ENCODE measurements at places on chromosomes 2 and 18. TPM values are rescaled to one million over a fixed set of nuclear protein-coding genes. Genes with fewer than 3 reads are reported as not detected.

DNA sequence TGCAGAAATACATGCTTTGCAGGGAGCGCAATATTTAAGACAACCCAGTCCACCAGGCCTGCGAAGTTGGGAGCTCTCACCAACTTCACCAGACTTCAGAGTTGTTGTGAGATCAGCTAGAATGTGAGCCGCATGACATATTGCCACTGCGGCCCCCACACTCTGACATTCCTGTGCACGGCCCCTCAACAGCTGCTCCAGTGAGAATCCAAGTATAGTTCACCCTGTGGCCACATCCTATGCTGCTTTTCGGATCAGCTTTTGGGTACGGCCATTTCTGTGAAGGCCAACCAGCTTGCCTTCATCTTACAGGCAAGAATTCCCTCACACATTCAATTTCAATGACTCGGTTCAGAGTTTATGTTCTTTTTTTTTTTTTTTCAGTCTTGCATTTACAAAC lies 177.8 kb downstream of the SOX11 start:
- no peaks in the 10 kb centered on the region for H3K4me1 ChIP-seq
- H3K27me3 ChIP-seq: no peaks in the 10 kb centered on the region
- no peak overlapping the region for H3K4me3 ChIP-seq
- DNase-seq: no peak
- no peaks in the 10 kb centered on the region for H3K36me3 ChIP-seq

GRCh38 chr2:196406-196805 lies 67.4 kb downstream of the SH3YL1 start:
- H3K4me1 ChIP-seq: no peaks in the 10 kb centered on the region
- H3K27me3 ChIP-seq: no peaks in the 10 kb centered on the region
- no peak overlapping the region for H3K4me3 ChIP-seq
- no peaks in the 10 kb centered on the region for H3K36me3 ChIP-seq
- no peak overlapping the region for H3K27ac ChIP-seq

DNA sequence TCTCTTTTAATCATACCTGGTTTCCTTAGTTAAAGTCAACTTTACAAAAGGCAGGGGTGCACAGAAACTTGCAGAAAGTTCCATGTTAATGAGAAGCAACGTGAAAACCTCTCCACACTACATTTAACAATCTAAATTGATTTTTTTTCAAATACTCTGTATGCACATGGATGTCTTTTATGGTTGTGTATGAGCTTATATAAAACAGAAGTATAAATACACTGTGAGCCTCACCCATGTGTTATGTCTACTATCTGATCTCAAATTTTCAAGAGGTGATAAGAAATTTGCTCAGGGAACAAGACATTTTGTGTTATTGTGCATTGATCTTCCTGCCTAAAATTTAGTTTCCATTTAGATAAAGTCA lies 617.6 kb downstream of the ADCYAP1 start:
- H3K36me3 ChIP-seq: no peaks in the 10 kb centered on the region
- no peak overlapping the region for H3K27ac ChIP-seq
- DNase-seq: no peak
- no peaks in the 10 kb centered on the region for H3K27me3 ChIP-seq
- H3K4me1 ChIP-seq: no peaks in the 10 kb centered on the region
- H3K4me3 ChIP-seq: no peak overlapping the region

GRCh38 chr2:208311321-208311720 lies 45.3 kb downstream of the PIKFYVE start:
- no peak overlapping the region for H3K27ac ChIP-seq
- no peak overlapping the region for H3K4me3 ChIP-seq
- H3K36me3 ChIP-seq: peaks cover 4% of the 10 kb centered on the region
- no peaks in the 10 kb centered on the region for H3K27me3 ChIP-seq
- DNase-seq: no peak
- peaks cover 3% of the 10 kb centered on the region for H3K4me1 ChIP-seq

GRCh38 chr2:96264656-96265348 lies 995 bp downstream of the TMEM127 start:
- peak; percentile 38 for DNase-seq
- no peaks in the 10 kb centered on the region for H3K27me3 ChIP-seq
- peak overlapping the region; percentile 98 for H3K4me3 ChIP-seq
- H3K36me3 ChIP-seq: peaks cover 7% of the 10 kb centered on the region
- H3K27ac ChIP-seq: peak overlapping the region; percentile 89

DNA sequence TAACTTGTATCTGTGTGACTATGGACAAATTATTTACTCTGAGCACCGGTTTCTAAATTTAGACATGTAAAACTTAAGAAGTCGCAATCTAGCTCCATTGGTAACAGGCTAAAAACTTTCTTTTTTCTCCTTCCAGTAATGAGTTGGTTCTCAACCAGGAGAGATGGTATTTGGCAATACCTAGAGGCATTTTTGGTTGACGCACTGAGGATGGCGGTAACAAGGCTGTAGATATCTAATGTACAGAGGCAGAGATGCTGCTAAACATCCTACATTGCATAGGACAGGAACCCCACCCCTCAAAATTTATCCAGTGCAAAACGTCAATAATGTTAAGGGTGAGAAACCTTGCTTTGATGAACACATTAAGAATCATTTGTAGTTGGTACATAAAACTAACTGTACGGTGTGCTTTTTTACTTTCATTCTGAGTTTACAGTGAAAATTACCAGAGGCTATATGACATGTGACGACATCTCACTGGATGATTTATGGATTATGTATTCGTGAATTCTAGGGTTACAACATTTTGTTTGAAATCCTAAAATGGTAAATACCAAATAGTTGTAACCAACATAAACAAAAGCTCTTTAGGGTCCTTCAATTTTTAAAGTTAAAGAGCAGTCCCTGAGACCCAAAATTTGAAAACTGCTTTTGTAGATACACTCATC lies 91.3 kb downstream of the TLK1 start:
- H3K27me3 ChIP-seq: no peaks in the 10 kb centered on the region
- H3K4me1 ChIP-seq: no peaks in the 10 kb centered on the region
- H3K36me3 ChIP-seq: no peaks in the 10 kb centered on the region
- no peak overlapping the region for H3K27ac ChIP-seq
- DNase-seq: no peak

- no peak for DNase-seq
- no peaks in the 10 kb centered on the region for H3K36me3 ChIP-seq
Measured at GRCh38 chr2:1915746-1916145, 171.4 kb upstream of the PXDN start.

- H3K36me3 ChIP-seq: no peaks in the 10 kb centered on the region
- H3K27me3 ChIP-seq: no peaks in the 10 kb centered on the region
- H3K4me1 ChIP-seq: no peaks in the 10 kb centered on the region
- no peak overlapping the region for H3K27ac ChIP-seq
- no peak for DNase-seq
- H3K4me3 ChIP-seq: no peak overlapping the region
Measured at GRCh38 chr18:79453816-79454735, 58.3 kb downstream of the NFATC1 start.

DNA sequence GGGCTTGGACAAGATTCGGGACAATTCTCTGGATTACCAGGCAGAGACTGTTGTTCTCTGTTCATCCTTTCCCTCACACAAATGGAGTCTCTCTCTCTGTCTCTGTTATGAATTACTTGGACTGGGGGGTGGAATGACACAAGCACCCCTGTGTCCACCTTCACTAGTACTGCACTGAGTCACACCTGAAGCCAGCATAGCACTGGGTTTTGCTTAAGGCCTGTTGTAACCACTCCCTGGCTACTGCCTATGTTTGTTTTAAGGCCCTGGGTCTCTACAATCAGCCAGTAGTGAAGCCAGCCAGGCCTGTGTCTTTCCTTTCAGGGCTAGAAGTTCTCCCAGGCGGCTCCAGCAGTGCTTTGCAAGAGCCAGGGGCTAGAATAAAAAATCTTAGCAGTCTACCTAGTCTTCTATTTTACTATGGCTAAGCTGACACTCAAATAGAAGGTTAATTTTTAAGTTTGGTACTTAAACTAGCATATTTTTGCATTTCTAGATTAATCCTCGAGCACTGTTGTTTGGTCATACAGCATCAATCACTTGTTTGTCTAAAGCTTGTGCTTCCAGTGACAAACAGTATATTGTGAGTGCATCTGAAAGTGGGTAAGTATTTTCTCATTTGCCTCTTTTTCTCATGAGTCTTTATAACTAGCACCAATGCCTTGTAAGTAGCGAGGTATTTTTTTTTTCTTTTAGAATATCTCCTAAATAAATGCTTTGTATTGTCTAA lies 27.8 kb downstream of the WDR7 start:
- H3K27ac ChIP-seq: no peak overlapping the region
- no peak overlapping the region for H3K4me3 ChIP-seq

DNA sequence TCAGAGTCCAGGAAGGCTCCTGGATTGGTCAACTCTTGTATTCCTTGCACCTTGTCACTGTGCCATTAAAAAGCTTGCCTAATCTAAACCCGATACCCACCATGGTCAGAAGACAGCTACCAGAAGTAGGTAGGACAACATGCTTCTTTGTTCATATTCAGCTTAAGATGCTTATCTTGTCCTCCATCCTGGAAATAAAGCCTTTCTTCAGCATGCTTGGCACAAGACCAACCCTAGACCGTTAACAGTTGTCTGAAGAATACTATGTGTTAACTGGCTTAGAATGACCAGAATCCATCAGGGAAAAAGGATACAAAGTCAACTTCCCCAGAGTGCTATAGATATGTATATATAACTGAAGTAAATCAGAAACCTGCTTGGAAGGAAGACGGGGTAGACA lies 193.9 kb downstream of the ZRANB3 start:
- no peaks in the 10 kb centered on the region for H3K4me1 ChIP-seq
- no peak overlapping the region for H3K4me3 ChIP-seq
- H3K27me3 ChIP-seq: no peaks in the 10 kb centered on the region
- H3K36me3 ChIP-seq: no peaks in the 10 kb centered on the region
- H3K27ac ChIP-seq: no peak overlapping the region
- no peak for DNase-seq

GRCh38 chr2:55875434-55876135 lies 48.0 kb downstream of the EFEMP1 start:
- peak overlapping the region; percentile 42 for H3K27ac ChIP-seq
- H3K27me3 ChIP-seq: no peaks in the 10 kb centered on the region
- H3K36me3 ChIP-seq: peaks cover 2% of the 10 kb centered on the region
- H3K4me1 ChIP-seq: peaks cover 7% of the 10 kb centered on the region
- H3K4me3 ChIP-seq: no peak overlapping the region

GRCh38 chr2:88608184-88608583 lies 19.1 kb downstream of the EIF2AK3 start:
- no peak for DNase-seq
- H3K4me1 ChIP-seq: peaks cover 2% of the 10 kb centered on the region
- H3K27ac ChIP-seq: no peak overlapping the region
- H3K36me3 ChIP-seq: no peaks in the 10 kb centered on the region
- no peaks in the 10 kb centered on the region for H3K27me3 ChIP-seq
- no peak overlapping the region for H3K4me3 ChIP-seq

GRCh38 chr2:236775511-236775910 lies 205.9 kb downstream of the ACKR3 start:
- H3K4me1 ChIP-seq: no peaks in the 10 kb centered on the region
- no peak overlapping the region for H3K4me3 ChIP-seq
- no peak for DNase-seq
- no peaks in the 10 kb centered on the region for H3K27me3 ChIP-seq
- no peaks in the 10 kb centered on the region for H3K36me3 ChIP-seq

FKBP1B gene
- 12.1 TPM for total RNA-seq

SMYD1 gene
- not detected for total RNA-seq

NYAP2 gene
- not detected for total RNA-seq

PARD6G gene
- 2.1 TPM for total RNA-seq

Measured in fibroblast of lung (primary cell).